Activated CD4-positive, alpha-beta T cell treated with anti-CD3 and anti-CD28 coated beads, Interleukin-2, amount 50 U/mL, for 48 hours (primary cell): ENCODE measurements at places on chromosomes 7 and 10.

DNA sequence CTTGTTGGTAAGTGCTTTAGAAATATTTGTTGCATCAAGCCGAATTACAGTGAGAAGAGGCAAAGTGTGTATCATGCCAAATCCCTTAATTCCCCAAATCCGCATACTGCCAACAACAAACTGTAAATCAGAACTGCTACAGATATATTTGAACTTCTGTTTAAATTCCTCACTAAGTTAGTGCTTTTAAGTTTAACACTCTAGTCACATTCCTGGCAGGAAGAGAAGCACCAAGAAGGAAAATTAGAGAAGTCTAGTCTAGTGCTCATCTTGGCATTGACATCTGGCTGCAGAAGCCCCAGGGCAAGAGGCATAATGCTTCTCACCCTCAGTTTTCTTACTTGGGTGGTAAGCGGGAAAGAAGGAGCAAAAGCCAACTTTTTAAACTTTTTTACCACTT, 343.5 kb downstream of the GPR37 start:
- DNase-seq: no peak

DNA sequence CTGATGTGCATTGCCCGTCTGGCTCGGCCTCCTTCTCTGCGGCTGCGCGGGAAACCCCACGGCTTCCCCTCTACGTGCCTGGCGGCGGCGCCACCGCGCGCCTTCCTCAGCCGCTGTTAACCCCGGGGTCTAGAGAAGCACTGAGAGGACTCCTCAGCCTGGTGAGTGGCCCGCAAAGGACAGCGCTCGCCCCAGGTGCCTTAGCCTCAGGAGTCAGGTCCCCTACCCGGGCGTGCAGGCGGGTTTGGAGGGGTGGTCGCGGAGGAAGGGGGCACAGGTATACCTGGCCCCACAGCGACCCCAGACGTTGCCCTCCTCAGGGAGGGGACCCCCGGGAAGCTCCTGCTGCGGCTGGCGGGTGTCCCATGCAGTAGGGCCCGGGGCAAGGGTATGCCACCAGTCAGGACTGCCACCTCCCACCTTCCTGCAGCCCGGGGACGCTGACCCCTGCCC, 51.0 kb downstream of the ARL5B start:
- DNase-seq: no peak

- no peak for DNase-seq
Measured at GRCh38 chr7:7862393-7862792, 106.2 kb upstream of the GLCCI1 start.

DNA sequence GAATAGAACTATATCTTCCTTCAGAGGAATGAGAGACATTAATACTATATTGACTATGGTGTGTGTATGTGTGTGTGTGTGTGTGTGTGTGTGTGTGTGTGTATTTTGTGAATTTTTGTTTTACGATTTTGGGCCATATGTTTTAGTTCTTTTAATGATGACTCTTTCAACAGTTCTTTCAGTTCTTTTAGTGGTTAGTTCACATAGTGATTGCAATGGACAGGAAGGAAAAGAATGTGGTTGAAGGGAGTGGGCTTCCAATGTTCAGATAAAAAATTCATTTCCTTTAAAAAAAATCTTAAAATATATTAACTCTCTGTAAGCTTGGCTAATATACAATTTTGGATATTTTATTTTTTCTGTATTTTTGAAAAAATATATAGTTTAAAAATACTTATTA, 315.7 kb upstream of the DGKB start:
- DNase-seq: no peak

DNA sequence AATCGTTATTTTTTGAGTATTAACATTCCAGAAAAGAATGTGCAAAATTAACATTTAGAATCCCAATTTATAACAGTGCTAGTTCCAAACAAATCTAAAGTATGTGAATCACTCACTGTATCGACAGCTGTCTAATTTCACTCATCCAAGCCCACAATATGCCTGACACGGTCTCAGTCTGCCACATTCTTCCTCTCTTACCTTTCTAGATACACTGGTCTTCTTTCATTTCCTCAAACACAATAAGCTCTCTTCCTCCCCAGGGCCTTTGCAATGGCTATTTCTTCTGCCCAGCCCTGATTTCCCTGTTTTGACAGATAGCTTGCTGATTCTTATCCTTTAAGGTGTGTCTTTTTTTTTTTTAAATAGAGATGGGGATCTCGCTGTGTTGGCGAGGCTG, 48.8 kb downstream of the UBE2H start:
- DNase-seq: no peak

DNA sequence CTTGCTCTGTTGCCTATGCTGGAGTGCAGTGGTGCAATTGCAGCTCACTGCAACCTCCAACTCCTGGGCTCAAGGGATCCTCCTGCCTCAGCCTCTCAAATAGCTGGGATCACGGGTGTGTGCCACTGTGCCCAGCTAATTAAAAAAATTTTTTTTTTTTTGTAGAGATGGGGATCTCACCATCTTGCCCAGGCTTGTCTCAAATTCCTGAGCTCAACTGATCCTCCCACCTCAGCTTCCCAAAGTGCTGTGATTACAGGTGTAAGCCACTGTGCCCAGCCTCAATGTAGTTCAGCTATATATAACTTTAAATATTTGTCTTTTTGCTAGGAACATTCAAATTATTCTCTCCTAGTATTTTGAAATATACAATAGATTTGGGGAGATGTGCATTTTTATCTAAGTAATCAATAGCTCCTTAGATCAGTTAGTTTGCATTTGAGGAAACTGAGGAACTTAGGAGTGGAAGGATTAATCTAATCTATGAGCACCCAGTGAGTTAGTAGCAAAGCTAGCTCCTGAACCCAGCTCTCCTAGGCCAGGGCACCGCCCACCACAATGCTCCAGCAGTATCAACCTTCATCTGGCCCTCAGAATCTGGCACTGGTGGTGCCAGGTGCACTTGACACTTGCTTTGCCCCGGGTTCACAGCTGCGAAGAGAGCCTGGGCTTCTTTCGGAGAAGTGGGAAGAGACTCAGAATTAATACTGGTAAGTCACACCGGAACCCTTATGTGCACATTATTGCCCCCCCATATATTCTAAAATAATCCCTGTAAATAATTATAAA, 5.9 kb upstream of the LRMDA start:
- no peak for DNase-seq

GRCh38 chr10:13351340-13351915, 3.3 kb upstream of the SEPHS1 start:
- DNase-seq: peak; percentile 27

DNA sequence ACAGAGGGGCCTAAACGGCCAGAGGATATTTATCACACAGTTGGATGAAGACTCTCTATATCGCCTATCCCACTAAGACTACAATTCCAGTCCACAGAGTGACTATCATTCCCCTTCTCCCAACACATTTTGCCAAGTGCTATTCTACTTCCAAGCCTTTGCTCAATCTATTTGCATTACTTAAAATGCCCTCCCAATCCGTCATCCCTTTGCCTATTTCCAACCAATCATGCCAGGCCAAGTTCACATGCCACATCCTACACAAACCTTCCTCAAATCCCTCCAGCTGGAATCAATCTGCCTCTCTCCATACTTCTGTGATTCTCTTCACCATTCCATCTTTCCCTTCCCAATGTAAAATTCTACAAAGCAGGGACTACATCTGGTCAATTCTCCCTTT, 38.2 kb downstream of the SMURF1 start:
- DNase-seq: no peak

GRCh38 chr10:79346012-79346340, 1.3 kb upstream of the PPIF start:
- DNase-seq: no peak

DNA sequence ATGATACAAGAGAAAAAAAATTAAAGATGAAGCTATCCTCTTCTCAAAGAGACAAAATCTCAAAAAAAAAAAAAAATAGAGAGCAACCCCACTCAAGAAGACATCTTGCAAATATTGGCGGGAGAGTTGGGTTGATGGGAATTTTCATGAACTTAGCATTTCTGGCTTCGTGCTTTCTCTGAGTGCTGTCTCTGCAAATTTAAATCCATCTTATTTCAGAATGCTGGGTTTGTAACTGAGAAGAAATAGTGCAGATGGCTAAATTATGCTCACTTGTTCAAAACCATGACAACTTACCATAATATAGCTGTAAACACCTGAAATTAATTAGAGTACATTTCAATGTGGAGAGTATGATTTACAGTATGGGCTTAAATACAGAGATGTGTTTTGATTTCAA, 484.8 kb upstream of the CELF2 start:
- no peak for DNase-seq

DNA sequence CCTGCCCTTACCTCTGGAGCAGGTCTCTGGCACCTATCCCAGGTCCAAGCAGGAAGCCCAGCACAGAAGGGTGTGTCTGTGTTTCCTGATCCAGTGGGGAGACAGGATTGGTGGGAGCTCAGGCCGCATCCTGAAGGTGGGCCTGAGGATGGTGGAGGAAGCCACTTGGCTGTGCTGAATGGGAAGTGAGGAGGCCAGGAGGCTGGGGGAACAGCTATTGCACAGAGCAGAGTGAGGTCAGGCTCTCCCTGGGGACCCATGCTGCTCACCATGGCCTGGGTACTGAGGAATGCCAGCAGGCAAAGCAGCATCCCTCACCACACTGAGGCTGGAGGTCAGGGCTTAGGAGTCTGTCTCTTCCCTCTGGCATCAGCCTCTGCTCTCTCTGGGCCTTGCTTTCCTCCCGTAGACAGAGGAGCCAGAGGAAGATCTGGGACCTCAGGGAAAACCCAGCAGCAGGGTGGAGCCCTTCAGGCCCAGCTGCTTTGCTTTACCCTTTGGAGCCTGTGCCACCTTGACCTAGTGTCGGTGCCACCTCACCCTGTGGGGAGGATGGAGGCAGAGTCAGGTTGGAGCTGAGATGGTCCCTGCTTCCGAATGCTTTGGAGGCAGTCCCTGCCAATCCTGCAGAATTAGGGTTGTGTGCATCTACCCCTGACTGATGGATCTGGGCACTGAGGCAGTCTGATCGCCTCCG, 39.0 kb downstream of the CDH23 start:
- DNase-seq: no peak

DNA sequence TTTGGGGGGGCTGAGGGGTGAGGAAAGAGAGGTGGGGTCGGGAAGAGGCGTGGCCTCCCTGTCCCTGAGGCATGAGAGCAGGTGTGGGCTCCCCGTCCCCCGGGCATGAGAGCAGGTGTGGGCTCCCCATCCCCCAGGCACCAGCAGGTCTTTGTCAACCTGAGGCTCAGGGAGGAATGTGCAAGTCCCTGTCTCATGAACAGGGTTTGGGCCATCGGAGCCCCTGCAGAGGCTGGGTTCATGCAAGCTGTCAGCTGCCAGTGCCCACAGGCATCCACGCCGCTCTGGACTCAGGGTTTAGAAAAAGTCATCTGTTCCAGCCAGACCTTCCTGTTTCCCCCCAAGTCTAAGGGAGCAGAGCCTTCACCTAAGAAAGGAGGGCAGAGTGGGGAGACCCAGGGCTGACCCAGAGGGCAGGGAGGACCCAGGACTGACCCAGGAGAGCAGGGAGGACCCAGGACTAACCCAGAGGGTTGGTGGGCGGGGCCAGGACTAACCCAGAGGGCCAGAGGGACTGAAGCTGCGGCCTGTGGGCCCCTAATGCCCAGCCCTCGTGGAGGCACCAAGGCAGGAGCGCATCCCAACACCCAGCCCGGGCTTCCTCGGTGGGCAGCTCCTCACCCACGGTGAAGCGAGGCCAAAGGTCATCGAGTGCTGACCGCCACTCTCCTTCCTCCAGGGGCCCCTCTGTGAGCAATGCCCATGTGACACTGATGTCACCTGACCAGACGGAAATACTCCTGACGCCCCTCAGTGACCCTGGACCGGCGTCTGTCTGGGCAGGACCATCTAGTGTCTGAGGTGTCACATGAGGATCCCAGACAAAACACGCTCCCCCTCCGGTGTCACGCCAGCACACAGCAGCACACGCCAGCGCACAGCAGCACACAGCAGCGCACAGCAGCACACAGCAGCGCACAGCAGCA, 28.9 kb upstream of the GPR146 start:
- DNase-seq: no peak

- no peak for DNase-seq
Measured at GRCh38 chr7:36305226-36305625, 84.4 kb upstream of the ANLN start.

DNA sequence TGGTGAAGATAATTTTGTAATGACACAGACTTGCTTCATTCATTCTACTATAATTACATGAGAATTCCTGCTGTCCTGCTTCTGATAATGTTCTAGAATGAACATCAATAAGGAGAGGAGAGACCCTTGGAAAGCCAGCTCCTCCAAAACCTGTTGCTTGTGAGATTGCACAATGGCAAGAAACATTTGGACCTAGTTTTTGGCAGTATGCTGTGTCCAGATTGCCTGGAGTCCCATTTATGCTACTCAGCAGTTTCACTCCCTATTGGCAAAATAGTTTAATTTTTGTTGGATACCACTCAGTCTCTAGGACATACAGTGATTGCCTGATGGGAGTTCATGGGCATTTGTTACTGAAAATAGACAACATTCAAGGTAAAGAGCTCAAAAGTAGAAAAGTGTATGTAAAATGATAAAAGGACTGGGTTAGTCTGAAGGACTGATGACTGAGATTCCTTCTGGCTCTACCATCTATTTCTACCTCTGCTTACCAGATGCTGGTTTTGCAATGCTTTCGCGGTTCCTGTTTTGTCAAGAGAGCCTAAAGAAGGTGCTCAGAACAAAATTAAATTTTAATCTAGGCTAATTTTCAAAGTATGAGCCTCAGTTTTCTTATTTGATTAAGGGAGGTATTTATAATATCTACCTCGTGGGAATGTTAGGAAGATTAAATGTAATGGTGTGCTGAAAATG, 8.0 kb upstream of the ACTR3B start:
- no peak for DNase-seq

GRCh38 chr7:103446049-103446520, at the start of gene SLC26A5:
SLC26A5 (minus strand) TSS chr7:103446207; CDS start chr7:103421514, 24,693 bp downstream.
- peak; percentile 23 for DNase-seq

GRCh38 chr10:49571388-49571787, 32.5 kb upstream of the ERCC6 start:
- no peak for DNase-seq

GRCh38 chr10:105834261-105835059, 1193.4 kb downstream of the SORCS3 start:
- no peak for DNase-seq

GRCh38 chr7:86485827-86486226, 157.9 kb upstream of the GRM3 start:
- no peak for DNase-seq

- DNase-seq: no peak
Measured at GRCh38 chr7:87463982-87464381, 11.5 kb downstream of the ABCB4 start.

- DNase-seq: no peak
Measured at GRCh38 chr7:150367677-150368095, 936 bp upstream of the REPIN1 start.

GRCh38 chr10:27364028-27364427, 123.4 kb upstream of the ACBD5 start:
- no peak for DNase-seq

DNA sequence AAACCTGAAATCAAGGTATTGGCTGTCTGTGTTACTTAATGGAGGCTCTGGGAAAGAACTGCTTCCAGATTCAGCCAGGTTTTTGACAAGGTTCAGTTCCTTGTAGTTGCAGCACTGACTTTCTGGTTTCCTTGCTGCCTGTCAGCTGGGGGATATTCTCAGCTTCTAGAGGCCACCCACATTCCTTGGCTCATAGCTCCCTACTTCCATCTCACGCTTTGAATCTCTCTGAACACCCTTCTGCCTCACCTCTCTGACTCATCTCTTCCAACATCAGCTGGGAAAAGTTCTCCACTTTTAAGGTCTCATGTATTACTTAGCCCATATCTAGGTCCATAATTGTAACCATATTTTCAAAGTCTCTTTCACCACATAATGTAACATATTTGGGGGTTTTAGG, 22.9 kb upstream of the GPR22 start:
- no peak for DNase-seq

GRCh38 chr7:87152897-87153641, 816 bp downstream of the DMTF1 start:
- DNase-seq: peak; percentile 59

GRCh38 chr10:132642732-132643008, 105.1 kb downstream of the INPP5A start:
- no peak for DNase-seq
